ENCODE measurements at places on chromosomes 16 and 17.

DNA sequence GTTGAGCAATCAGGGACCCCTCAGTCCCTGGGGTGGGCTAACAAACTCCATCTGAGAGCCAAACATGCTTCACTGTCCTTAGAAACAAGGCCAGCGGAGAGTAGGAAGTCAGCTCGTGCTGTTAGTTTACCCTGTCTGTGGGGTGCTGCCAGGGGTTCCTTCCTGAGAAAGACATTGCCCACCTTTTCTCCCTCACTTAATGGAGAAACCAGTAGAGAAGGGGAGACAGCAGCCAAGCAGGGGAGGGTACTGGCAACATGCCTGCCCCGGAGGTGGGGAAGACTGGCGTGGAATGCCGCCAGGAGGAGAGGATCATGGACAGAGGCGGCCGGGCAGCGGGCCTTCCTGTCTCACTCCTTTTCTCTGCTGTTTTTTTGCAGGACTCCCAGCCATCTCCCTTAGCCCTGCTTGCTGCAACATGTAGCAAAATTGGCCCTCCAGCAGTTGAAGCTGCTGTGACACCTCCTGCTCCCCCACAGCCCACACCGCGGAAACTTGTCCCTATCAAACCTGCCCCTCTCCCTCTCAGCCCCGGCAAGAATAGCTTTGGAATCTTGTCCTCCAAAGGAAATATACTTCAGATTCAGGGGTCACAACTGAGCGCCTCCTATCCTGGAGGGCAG lies 19.9 kb downstream of the SP2 start:
- no peak for DNase-seq

- no peak for DNase-seq
These were observed 1.5 kb downstream of the N4BP1 start for GRCh38 chr16:48608452-48608851.

DNA sequence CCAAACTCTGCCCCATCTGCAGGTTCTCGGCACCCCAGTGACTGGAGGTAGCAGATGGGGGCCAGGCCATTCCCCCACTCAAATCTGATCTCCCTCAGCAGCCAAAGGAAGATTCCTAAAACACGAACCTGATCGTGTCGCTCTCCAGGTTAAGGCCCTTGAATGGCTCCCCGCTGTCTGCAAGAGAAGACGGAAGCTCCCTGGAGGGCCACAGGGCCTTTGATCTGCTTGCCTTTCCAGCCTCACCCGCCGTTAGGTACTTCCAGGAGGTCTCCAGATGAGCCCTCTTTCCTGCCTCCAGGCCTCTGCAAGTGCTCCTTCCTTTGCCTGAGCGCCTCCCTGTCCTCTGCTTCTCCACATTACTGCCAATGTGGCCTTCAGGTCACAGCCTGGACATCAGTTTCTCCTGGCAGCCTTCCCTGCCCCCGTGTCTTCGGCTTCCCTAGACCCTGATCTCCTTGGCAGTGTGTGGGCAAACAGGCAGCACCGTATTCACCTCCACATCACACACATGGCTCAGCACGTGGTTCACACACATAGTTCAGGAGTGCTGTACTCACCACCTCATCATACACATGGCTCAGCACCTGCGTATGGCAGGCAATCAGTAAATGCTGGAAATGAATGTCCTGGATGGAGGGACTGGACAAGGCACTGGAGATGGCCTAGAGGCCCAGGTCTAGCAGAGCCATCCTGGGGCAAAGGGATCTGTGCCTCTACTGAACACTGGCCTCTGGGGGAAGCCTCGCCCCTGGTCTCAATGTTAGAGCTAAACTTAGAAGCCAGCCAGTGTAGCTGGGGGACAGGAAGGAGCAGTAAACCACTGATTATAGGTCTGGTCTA lies 26.4 kb upstream of the MRPS23 start:
- DNase-seq: no peak

DNA sequence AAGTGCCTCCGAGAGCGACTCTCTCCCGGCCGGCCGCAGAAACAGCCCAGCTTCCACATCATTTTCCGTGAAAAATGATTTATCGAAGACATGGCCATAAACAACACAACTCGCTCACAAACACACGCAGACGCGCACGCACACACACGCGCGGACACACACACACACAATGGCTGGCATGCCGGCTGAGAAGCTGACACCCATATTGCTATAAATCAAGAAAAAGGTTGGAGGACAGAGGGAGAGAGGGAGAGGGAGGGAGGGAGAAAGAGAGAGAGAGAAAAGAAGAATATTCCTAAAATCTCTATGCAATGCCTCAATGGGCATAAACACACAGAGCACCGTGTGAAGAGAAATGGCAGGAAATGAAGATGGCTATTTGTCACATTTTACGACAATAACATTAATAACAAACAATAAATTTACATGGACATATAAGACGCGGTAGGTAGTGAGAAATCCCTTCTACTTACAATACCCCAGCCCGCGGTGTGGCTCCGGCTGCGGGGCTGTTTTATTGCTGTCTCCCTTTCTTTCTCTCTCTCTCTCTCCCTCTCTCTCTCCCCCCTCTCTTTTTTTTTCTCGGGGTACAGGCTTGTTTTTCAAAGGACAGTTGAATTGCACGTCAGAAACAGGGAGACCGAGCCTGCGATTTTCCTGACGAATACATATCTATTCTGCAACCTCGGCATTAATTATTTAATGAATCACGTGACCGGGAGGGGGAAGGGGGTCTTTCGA lies 9.5 kb downstream of the HOXB4 start:
- DNase-seq: no peak

GRCh38 chr16:87382023-87382785 lies 1.4 kb downstream of the FBXO31 start:
- no peak for DNase-seq

DNA sequence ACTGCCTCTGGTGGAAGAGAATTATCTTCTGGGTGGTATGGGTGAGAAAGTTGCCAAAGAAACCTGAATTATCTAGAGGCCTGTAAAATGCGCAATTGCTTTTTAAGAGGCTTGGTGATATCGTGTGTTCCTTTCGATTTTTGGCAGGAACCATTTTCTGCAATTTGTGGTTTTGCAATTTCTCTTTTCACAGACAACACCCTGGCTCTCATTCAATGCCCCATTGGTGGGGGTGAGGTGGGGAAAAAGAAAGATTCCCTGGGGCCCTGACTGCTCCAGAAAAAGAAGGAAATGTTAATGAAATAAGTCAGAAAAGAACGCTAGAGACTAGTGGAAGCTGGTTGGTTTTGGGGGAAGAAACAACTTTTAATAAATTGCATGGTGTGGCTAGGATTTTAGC lies 77.4 kb downstream of the ANKFN1 start:
- no peak for DNase-seq

DNA sequence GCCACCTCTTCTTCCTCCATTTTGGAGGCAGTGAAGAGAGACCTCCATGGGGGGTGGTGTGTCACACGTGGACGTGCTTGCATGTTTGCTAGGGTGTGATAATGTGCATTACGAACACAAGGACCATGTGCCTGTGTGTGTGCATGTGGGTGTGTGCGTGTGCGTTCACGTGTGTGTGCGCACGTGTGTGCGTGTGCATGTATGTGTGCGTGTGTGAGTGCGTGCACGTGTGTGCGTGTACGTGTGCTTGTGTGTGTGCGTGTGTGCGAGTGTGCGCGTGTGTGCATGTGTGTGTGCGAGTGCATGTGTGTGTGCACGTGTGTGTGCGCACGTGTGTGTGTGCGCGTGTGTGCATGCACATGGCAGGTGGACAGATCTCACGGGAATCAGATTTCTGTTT lies 29.5 kb downstream of the RNF213 start:
- DNase-seq: no peak

GRCh38 chr17:283911-284675 lies 68.5 kb downstream of the RPH3AL start:
- DNase-seq: no peak
